Fibroblast of lung (primary cell): ENCODE measurements at places on chromosomes 5 and 9. TPM values are rescaled to one million over a fixed set of nuclear protein-coding genes. Genes with fewer than 3 reads are reported as not detected.

Gene BTNL9
- not detected in 2 replicates for total RNA-seq

Gene PDE6A
- under 0.01 TPM in 2 replicates for total RNA-seq

Gene TMEM215
- total RNA-seq, result not detected in 2 replicates

Gene SHISAL2B
- not detected in 2 replicates for total RNA-seq

Gene MARCHF11
- not detected in 2 replicates for total RNA-seq

Gene FRMD3
- total RNA-seq, result under 0.01 and 0.66 TPM in 2 replicates

Gene PGM5
- total RNA-seq, result 37.5 and 113 TPM in 2 replicates

Gene BTNL3
- total RNA-seq, result not detected in 2 replicates

Gene KCNV2
- not detected in 2 replicates for total RNA-seq

Gene ECPAS
- 107 and 140 TPM in 2 replicates for total RNA-seq

Gene SPATA31E1
- not detected in 2 replicates for total RNA-seq

Gene CCDC192
- total RNA-seq, result not detected in 2 replicates

Gene FOXD4L4
- 0.26 TPM in 1 of 2 replicates, not detected in the other for total RNA-seq

Gene S100Z
- not detected in 2 replicates for total RNA-seq
